Naive thymus-derived CD8-positive, alpha-beta T cell (primary cell): ENCODE measurements at places on chromosomes 6 and 20. TPM values are rescaled to one million over a fixed set of nuclear protein-coding genes. Genes with fewer than 3 reads are reported as not detected.

PM20D2 gene
- total RNA-seq, result 13.3 TPM

POPDC3 gene
- not detected for total RNA-seq

RPP21 gene
- total RNA-seq, result 48.2 TPM

SLC2A10 gene
- total RNA-seq, result not detected

- DNase-seq, result no peak
Measured at GRCh38 chr20:8388141-8388540, 256.1 kb downstream of the PLCB1 start.

- no peak for DNase-seq
Measured at GRCh38 chr6:40349901-40350746, 237.0 kb downstream of the LRFN2 start.

DNA sequence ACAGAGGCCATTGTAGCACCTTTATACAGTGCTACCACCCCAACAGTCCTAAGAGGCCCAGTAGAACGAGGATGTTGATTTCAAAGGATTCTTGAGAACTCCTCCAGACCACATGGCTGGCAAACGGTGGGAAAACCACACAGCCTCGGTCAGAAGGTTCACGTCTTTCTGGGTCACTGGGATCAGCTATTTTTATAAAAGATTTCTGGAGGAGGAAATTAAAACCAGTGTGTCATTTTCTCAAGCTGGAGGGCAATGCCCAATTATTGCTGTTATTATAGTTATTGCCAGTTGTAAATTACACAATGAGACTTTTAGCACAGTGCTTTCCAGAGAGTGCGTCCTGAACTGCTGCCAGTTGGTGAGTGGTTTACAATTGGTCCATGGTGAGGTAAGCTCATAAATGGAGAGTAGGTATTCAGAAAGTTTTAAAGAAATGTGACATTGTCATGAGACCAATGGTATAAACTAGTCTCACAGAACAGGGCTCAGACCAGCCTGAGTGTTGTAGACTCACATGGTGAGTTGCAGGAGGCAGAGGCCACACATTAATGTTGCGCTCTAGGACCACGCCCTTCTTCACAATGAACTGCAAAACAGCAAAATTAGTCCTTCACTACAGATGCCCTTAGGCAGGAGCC, 8.4 kb upstream of the PPP1R14C start:
- no peak for DNase-seq

GRCh38 chr6:24967211-24967610, 31.5 kb upstream of the RIPOR2 start:
- no peak for DNase-seq
